ENCODE measurements at places on chromosomes 7 and 10.

DNA sequence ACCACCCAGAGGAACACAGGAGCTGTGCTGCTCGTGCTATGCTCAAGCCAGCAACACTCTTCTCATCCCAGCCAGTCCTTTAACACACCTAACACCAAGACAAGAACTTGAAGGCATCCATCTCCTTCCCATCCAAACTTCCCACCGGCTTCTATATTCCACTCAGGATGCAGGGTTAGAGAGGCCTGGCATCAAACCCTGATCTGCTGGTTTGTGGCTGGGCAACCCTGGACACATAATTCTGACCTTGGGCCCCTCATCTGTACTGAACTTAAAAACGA is 5.6 kb upstream of the MYO1G start:
- DNase-seq: no peak

DNA sequence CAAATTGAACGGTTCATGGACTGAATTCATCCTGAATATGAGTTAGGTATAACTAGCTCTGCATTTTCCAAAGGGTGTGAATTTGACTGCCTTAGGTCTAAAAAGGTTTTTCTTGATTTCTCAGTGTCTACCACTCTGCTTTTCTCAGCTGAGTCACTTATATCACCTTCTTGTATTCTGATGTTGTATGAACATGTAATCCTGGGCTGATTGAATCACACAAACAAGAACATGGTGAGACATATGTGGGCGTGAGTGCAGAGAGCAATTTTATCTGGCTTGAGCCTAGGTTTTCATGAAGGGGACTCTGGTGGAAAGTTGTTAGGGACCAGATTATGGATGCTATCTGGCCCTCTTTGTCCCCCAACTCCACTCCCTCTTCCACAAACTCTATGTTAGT is 239.8 kb downstream of the SUGCT start:
- no peak for DNase-seq

DNA sequence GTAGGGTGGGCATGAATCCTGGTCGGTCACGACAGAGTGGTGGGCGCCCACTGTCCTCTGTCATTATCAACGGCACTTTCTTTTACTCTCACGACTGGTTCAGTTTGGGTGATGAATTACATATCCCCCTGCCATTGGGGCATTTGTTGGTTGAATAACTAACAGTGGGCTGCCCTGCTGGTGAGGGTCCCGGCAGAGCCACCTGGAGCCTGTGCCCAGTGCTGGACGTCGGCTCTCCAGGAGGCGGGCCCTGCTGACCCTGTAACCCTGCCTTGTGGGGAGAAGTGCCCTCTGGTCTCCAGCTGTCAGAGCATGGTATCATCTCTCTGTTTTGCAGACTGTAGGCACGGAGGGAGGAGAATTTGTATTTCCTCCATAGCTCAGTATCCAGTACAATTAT is 199.1 kb downstream of the GLRX3 start:
- no peak for DNase-seq

- DNase-seq: no peak
Measured at GRCh38 chr10:29039091-29039490, 249.8 kb upstream of the LYZL1 start.

GRCh38 chr10:48215486-48216203 is 58.9 kb downstream of the FRMPD2 start:
- DNase-seq: peak; percentile 25

DNA sequence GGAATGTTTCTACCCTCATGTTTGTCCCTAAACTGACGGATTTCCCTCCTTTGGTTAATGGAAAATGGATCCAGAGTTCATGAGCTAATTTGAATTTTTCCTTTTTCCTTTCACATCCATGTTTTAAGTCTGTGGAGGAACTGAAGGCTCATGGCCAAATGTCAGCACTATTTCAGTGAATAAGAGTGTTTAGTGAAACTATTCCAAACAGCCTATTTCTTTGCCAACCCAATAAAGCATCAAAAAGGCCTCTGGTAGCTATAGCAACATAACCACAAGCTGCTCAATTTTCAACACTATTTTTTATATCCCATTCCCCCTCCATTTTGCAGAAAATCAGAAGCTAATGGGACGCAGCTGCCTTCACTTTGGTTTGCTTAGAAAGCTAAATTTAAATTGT is 1454.1 kb downstream of the GATA3 start:
- no peak for DNase-seq

DNA sequence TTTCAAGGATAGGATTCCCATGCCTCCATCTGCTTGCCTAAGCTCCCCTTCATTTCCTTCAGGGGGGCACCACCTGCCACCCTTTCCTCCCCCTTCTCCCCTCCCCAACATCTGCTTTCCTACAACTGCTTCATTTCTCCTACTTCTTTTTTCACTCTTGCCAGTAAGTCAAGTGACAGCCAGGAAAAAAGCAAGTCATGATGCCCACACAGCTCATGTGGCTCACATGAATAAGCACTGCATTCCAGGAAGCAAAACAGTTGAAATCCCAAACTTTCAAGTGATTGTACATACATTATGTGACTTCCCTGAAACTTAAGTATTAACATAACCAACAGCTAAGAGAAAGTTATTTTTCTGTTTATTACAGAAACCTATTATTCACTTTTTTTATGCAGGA is 78.6 kb downstream of the TNS3 start:
- DNase-seq: no peak

GRCh38 chr10:117163061-117163953 is 25.2 kb upstream of the VAX1 start:
- no peak for DNase-seq

GRCh38 chr7:42123716-42124115 is 113.3 kb downstream of the GLI3 start:
- DNase-seq: no peak

GRCh38 chr7:774161-775109 is 47.4 kb upstream of the PRKAR1B start:
- DNase-seq: no peak

GRCh38 chr10:121437596-121437995 is 160.6 kb downstream of the FGFR2 start:
- no peak for DNase-seq
